Parietal lobe (tissue), 2 donors: ENCODE measurements at places on chromosomes 4 and X. TPM values are rescaled to one million over a fixed set of nuclear protein-coding genes. Genes with fewer than 3 reads are reported as not detected.

The BEX1 gene
- 136 TPM for total RNA-seq

The KLF8 gene
- 32.6 TPM for total RNA-seq

The HSPA4L gene
- total RNA-seq: 15.7 TPM

The AMTN gene
- total RNA-seq: not detected

The GAGE2A gene
- not detected for total RNA-seq

The MAML3 gene
- total RNA-seq: 11.9 TPM

The PPP4R3C gene
- not detected for total RNA-seq

The NUDT9 gene
- 21.0 TPM for total RNA-seq

The TMEM31 gene
- total RNA-seq: not detected

The RAI2 gene
- total RNA-seq: 5.6 TPM

The TMPRSS11F gene
- not detected for total RNA-seq

The TREX2 gene
- 1.9 TPM for total RNA-seq

The KIAA1210 gene
- total RNA-seq: not detected

The IBSP gene
- total RNA-seq: not detected

The CPE gene
- total RNA-seq: 376 TPM

The SERPINA7 gene
- total RNA-seq: not detected

The LARP7 gene
- total RNA-seq: 32.6 TPM

The WDR17 gene
- 78.6 TPM for total RNA-seq

The L1CAM gene
- 195 TPM for total RNA-seq

The PJA1 gene
- 111 TPM for total RNA-seq

The LDB2 gene
- 133 TPM for total RNA-seq

The SH2D1A gene
- not detected for total RNA-seq

The UGT2B17 gene
- not detected for total RNA-seq

The PLRG1 gene
- 98.9 TPM for total RNA-seq
